ENCODE measurements at places on chromosomes 2 and 18.
A peak's percentile ranks its signal among the peaks of the same experiment; 100 is the strongest.

- H3K27me3 ChIP-seq = no peaks in the 10 kb centered on the region
- no peak overlapping the region for H3K4me3 ChIP-seq
- no peaks in the 10 kb centered on the region for H3K36me3 ChIP-seq
These were observed 1197.4 kb downstream of the SUCLG1 start for GRCh38 chr2:83261591-83262136.

GRCh38 chr2:96764253-96764637 lies 3.5 kb downstream of the CNNM4 start:
- no peak overlapping the region for H3K27ac ChIP-seq
- H3K4me1 ChIP-seq = peaks cover 48% of the 10 kb centered on the region
- no peaks in the 10 kb centered on the region for H3K27me3 ChIP-seq
- H3K4me3 ChIP-seq = peak overlapping the region; percentile 58

DNA sequence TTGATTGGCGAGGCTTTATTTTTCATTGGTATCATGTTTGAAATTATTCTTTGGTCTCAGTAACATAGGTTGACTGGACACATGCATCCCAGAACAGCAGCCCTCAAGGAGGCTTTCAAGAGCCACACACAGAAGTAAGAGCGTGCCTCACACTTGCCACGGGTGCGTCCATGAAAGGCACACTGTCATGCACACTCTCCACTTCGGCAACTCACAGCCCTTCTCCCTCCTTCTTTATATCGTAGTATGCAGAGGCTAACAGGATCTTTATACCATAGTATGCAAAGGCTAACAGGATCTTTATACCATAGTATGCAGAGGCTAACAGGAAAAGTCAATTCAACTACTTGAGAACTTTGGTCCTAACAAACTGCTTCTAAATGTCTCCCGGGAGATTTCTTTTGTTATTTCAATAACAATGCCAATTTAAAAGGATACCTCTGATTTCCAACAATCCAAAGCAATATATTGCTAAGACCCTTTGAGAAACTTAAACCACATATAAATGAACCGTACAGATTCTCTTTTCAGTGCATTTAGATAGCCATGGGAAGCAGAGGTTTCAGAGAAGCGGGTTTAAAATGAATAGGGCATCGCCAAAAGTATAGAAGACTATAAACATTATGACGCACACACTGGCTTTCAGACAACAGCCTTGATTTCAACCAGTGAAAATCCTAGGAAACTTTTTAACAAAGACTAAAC lies 26.5 kb upstream of the ZNF516 start:
- DNase-seq = no peak
- peaks cover 30% of the 10 kb centered on the region for H3K27me3 ChIP-seq
- no peaks in the 10 kb centered on the region for H3K36me3 ChIP-seq
- H3K4me3 ChIP-seq = no peak overlapping the region
- peaks cover 12% of the 10 kb centered on the region for H3K4me1 ChIP-seq

DNA sequence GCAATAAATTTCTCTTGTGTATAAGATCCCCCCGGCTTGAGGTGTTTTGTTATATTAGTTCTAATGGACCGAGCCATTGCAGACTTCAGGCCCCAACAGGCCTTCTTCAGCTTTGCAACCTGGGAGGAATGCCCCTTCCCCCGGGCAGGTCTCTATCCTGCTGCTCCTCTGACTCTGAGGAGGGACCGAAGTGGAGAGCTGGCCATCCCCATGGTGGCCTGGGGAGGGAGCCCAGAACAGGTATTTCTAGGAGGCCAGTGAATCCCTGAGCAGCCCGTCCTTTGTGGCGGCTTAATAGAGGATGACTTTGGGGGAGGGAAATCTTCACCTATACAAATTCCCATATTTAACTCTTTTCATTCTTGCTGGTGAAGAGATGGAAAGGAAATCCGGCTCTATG lies 715.8 kb upstream of the SOX11 start:
- no peaks in the 10 kb centered on the region for H3K36me3 ChIP-seq
- no peak overlapping the region for H3K4me3 ChIP-seq
- DNase-seq = no peak
- H3K27ac ChIP-seq = no peak overlapping the region
- H3K4me1 ChIP-seq = no peaks in the 10 kb centered on the region

DNA sequence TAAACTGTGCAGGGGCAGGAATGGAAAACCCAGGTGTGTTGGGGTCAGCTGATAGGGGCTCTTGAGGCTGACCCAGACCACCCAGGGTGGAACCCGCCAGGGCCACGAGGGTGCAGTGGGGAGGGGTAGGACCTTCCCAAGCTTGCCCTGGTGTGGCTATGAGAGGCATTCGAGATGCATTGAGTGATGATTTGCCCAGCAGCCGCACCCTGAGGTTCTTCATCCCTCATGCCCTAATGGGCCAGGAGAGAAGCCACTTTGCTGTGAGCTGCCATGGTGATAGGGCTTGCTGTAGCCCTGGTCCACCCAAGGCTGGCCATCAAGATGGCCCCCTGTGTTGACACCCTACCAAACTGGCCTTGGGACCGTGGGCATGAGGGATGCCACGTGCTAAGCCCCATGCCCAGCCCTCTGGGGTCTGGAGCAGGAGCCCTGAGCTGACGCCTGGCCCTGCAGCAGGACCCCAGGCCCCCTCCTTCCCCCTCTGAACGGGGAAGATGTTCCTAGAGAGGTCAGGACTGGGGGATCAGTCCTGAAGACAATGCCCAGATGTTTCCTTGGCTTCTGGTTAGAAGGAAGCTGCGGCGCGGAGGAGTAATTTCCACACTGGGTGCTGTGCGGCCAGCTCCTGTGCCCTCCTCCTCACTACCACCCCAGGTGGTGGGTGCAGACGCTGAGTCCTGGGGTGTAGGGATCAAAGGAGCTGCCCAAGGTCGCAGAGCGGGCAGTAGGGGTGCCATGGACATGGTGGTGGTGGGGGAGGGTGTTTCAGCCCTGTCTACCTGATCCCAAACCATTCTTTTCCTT lies 122.5 kb upstream of the HDAC4 start:
- peaks cover 15% of the 10 kb centered on the region for H3K27me3 ChIP-seq
- H3K27ac ChIP-seq = peak overlapping the region; percentile 67
- peaks cover 5% of the 10 kb centered on the region for H3K4me1 ChIP-seq
- no peaks in the 10 kb centered on the region for H3K36me3 ChIP-seq
- DNase-seq = no peak

GRCh38 chr2:142824756-142825155 lies 52.7 kb upstream of the KYNU start:
- H3K36me3 ChIP-seq = no peaks in the 10 kb centered on the region
- DNase-seq = no peak
- no peak overlapping the region for H3K4me3 ChIP-seq
- no peak overlapping the region for H3K27ac ChIP-seq
- no peaks in the 10 kb centered on the region for H3K27me3 ChIP-seq

DNA sequence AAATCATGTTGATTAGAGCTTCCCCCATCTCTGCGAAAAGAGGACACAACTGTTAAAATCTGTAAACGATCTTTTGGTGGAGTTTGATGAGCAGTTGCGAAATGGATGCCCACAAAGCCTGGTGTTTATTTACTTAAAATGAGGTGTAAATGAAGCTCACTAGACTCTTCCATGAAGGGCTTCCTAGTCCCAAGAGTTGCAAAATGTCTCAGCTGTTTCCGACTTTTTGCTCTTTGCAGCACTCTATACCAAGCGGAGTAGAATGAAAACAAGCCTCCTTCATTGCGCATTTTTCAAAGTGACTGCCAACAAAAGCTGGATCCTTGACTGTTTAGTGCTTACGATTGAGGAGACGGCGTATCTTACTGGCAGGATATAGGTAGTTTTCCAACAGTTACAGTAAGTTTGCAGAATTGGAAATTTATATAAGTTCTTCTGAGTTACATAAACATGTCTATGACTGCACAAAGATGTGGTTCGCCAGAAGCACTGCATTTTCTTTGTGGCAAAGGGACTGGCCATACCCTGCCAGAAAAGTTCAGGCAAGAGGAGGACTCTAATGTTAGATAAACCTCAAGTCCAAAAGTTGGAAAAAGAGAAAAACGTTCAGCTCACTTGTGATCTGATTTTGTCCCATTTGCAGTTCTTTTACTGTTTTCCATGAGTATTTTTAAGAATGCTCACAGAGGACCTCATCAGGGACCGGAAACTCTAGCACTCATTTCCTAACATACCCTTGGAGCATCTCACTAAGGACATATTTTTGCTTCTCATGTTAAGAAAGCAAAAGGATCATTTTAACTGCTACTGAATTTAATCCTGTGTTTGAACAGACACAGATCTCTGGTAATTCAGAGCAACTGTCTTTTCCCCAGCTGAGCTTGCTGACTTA lies 42.7 kb downstream of the COLEC12 start:
- H3K27me3 ChIP-seq = peaks cover 48% of the 10 kb centered on the region
- DNase-seq = no peak
- H3K4me1 ChIP-seq = no peaks in the 10 kb centered on the region
- H3K4me3 ChIP-seq = no peak overlapping the region

DNA sequence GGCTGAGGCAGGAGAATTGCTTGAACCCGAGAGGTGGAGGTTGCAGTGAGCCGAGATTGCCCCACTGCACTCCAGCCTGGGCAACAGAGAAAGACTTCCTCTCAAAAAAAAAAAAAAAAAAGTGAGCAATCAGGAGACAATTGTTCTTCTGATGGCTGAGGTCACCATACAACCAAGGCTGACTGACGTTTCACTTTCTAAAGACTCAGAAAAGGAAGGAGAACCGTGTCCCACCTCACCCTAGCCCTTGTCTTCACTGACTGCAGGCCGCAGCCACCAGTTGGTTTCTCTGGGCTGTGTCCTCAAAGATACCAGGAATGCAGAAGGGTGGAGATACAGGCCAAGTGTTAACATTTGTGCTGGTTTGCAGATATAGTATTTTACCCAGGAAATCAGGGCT lies 7.7 kb upstream of the SLC35F6 start:
- DNase-seq = no peak
- H3K36me3 ChIP-seq = no peaks in the 10 kb centered on the region
- no peak overlapping the region for H3K4me3 ChIP-seq
- H3K4me1 ChIP-seq = no peaks in the 10 kb centered on the region
- no peak overlapping the region for H3K27ac ChIP-seq
